Omental fat pad (tissue), 4 donors: ENCODE measurements at places on chromosomes 3 and 15.

- no peak for DNase-seq
Observed at GRCh38 chr3:127546554-127546953, 44.0 kb downstream of the TPRA1 start.

DNA sequence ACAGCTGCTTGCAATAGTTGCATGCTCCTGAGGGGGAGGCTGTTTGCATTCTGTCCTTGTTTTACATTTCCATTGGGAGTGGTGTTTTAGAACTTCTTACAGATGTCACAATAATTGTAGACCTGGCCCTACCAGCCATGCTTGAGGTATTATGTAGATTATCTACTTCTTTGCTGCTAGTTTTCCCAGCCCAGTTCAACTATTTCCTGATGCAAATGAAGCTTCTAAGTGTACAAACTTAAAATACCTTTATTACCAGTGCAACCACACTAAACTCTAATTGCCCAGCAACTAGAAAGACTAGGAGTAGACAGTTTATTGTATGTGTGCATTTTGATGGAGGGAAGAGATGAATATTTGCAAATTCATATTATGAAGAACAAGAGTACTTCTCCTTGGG lies 104.9 kb upstream of the MYZAP start:
- no peak for DNase-seq

- no peak for DNase-seq
Observed at GRCh38 chr3:129623447-129624118, 17.1 kb upstream of the PLXND1 start.

GRCh38 chr15:32981536-32981935 lies 213.0 kb downstream of the FMN1 start:
- no peak for DNase-seq

DNA sequence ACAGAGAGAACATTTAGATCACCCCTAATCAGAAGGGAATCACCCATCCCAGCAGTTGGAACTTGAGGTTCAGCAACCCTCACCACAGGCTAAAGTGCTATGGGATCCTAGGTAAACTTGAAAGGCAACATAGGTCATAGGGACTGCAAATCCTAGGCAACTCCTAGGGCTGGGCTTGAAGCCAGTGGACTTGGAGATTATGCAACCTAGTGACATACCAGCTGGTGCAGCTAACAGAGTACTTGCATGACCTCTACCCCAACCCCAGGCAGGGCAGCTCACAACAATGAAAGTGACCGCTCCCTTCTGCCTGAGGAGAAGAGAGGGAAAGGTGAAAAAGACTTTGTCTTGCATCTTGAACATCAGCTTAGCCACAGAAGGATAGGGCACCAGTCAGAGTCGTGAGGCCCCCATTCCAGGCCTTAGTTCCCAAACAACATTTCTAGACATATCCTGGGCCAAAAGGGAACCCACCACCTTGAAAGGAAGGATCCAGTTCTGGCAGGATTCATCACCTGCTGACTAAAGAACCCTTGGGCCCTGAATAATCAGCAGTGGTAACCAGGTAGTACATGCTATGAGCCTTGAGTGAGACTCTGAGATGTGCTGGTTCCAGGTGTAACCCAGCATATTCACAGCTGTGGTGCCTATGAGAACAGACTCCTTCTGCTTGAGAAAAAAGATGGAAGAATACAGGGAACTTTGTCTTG lies 37.6 kb upstream of the FBN1 start:
- DNase-seq = no peak

DNA sequence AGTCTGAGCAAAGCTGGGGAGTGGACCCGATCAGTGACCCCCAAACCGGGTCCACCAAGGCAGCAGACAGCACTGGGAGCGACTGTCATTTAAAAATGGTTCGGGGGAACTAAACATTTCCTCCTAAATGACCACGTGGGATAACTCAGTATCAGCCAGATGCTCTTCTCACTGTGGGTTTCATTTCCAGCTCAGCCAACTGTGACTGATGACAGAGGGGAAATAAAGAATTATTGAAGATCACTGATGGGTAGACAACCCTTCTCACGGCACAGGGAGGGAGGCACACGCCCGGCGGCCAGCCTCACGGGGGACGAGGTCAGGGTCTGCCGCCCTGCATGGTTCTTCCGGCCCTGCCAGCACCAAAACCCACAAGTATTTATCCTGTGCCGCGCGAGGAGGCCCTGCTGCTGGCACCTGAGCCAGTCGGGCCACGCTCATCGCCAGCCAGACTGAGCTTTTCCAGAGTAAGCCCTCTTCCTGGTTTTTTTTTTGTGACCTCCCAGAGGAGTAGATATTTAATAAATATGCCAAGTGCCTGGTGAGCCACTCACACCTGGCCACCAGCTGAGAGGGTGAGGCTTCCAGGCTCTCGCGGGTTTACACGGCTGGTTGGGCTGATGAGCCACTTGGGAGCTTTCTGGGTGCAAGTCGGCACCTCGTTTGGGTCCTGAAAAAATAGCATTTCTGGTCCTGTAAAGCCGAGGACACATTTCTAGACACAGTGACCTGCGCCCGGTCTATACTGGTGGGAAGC lies 6.2 kb downstream of the MELTF start:
- no peak for DNase-seq

DNA sequence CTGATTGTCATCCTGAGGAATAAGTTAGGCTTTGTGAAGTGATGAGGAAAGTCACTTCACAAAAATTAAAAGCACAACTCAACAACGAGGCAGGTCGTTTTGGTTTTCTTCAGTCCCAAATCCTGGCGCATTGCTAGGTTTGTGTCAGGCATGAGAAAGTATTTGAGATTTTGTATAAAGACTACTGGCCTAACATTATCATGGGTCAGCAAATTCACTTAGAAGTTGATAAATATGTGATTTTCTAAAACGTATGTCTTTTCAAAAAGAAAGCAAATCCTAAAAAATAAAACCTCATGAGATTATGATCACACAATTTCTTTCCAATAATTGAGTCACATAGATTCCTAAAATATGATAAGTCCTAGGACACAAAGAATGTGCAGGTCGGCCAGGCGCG lies 395.8 kb upstream of the RORA start:
- DNase-seq = no peak

GRCh38 chr3:160060409-160061027 lies 71.9 kb downstream of the IL12A start:
- DNase-seq = no peak

DNA sequence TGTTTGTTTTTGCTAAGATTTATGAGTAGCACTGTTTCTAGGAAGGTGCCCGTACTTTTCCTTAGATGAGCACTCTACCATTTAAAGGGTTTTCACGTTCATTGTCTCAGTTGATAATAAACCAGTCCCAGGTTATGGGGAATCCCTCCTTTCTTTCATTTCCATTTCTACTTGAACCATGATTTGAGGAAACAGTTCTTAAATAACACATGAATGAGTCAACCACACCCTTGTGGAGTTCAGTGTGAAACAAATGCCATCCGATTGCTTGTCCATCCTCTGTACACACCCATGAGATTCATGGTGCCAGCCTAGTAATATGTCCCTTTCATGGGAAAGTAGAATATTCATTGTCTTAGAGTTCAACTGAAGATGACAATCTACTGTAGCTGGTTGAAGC lies 23.1 kb downstream of the CMTM8 start:
- DNase-seq = no peak

GRCh38 chr15:67225336-67225735 lies 29.1 kb downstream of the AAGAB start:
- DNase-seq = no peak

DNA sequence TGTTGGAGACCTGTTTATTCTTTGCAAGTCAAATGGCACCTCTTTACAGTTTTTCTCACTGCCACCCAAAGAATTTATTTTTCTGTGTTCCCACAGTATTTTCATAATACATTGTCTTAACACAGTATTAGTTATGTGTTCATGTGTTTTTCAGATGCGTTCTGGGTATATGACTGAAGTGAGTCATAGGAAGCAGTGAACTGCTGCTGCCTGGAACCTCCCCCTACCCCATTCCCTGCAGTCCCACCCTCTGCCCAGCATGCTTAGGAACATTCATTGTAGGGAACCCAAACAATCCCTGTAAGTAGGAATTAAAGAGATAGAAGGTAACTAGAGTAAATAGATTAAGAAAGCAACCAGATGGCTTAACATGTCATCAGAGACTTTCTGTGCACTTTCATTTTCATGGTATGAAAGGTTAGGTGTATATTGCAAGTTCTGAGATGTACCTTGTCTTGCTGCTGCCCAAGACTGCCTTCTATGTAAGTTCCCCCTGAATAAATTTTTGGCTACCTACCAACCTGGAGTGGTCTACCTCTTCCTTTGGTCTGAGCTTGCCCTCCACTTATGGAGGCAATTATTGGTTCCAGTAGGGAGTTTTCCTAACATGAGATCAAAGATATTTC lies 21.9 kb upstream of the SQOR start:
- DNase-seq = no peak
